ENCODE measurements at places on chromosomes 2 and 18.

GRCh38 chr2:177289824-177290628 is 25.5 kb upstream of the NFE2L2 start:
- DNase-seq, result no peak

DNA sequence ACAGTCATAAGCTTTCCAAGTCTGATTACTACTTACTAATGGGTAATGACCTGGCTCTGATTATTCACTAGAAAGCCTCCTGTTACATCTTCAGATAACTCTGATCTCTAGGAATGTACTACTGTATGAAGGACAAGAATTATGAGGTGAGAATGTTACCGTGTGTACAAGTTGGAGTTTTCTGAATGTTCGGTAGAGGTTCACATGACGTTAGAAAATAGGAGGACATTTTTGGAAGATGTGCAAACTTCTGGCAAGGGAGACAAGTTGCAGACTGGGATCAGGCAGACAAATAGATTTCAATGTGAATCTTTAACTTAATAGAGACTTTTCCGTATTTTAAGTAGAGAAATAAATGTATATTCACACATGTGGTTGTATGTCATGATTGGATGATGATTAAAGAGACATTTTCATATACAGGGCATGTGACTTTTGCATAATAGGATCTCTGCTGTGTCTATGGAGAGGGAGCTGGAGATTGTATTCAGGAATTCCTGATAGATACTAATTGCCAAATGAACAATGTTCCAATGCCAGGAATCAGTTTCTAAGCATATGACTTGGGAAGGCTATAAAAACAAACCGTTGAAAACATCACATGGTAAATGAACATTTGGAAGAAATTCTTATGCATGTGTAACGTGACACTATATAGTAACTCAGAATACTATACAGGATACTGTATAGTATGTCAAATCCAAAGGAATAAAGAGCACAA is 1695.8 kb upstream of the PIK3C3 start:
- DNase-seq, result no peak

GRCh38 chr2:171800639-171801038 is 93.4 kb downstream of the SLC25A12 start:
- DNase-seq, result no peak

- no peak for DNase-seq
Observed at GRCh38 chr2:3034396-3034795, 343.2 kb downstream of the EIPR1 start.

GRCh38 chr18:295756-296490 is 28.1 kb upstream of the THOC1 start:
- DNase-seq, result no peak

GRCh38 chr18:9392726-9393125 is 58.2 kb downstream of the TWSG1 start:
- DNase-seq, result no peak

- DNase-seq, result no peak
Observed at GRCh38 chr18:46821856-46822711, 65.2 kb upstream of the ST8SIA5 start.

DNA sequence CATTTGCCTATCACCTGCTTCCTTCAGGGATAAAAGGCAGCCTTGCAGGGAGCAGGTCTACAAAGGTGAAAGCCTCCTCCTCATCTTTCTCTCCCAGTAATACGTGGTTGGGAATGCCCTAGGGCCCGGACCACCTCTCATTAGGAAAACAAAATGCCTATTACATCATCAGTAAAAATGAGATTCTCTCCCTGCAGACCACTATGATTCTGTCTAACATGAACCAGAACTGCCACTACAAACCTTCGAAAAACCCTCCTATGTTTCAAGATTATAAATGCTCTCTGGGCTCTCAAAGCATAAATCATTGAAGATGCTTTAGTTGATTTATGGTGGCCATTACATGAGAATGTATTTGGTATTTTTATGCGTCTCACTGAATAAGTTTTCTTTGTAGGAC is 108.4 kb upstream of the ARL5A start:
- DNase-seq, result no peak

DNA sequence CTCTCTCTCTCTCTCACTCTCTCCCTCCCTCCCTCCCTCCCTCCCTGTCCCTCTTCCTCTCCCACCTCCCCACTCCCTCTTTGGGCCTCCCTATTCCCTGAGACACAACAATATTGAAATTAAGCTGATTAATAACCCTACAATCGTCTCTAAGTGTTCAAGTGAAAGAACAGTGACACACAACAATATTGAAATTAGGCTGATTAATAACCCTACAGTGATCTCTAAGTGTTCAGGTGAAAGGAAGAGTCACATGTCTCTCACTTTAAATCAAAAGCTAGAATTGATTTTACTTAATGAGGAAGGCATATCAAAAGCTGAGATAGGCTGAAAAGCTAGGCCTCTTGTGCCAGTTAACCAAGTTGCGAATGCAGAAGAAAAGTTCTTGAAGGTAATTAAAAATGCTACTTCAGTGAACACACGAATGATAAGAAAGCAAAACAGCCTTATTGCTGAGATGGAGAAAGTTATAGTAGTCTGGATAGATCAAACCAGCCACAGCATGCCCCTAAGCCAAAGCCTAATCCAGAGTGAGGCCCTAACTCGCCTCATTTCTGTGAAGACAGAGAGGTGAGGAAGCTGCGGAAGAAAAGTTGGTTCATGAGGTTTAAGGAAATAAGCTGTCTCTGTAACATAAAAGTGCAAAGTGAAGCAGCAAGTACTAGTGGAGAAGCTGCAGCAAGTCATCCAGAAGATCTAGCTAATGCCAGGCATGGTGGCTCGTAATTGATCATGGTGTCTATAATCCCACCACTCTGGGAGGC is 21.3 kb downstream of the MALT1 start:
- DNase-seq, result no peak

DNA sequence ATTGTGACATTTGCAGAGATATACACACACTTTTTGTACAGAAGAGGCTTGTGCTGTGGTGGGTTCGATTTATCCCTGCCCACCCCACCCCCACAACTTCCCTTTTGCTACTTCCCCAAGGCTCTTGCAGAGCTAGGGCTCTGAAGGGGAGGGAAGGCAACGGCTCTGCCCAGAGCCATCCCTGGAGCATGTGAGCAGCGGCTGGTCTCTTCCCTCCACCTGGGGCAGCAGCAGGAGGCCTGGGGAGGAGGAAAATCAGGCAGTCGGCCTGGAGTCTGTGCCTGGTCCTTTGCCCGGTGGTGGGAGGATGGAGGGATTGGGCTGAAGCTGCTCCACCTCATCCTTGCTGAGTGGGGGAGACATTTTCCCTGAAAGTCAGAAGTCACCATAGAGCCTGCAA is 40.0 kb downstream of the STEAP3 start:
- peak; percentile 13 for DNase-seq
